ENCODE measurements at places on chromosomes 2 and 18.

- no peak for DNase-seq
Measured at GRCh38 chr18:55250768-55251173, 291.5 kb upstream of the CCDC68 start.

DNA sequence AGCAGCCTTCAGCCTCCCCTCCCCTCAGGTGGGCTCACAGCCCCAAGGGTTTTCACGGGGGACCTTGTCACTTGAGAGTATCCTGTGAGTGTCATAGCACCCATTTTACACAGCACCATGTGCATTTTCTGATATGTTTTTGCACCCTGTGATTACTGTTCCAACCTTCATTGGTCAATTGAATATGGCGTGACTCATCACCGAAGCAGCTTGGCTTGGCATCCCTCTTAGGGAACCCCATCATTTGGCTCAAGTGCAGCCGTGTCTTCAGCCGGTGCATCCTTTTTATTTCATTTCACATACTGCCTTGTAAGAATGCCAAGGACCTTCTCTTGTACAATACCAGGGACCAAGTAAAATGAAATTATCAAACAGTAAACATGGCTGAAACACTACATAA lies 57.6 kb downstream of the NPAS2 start:
- no peak for DNase-seq

DNA sequence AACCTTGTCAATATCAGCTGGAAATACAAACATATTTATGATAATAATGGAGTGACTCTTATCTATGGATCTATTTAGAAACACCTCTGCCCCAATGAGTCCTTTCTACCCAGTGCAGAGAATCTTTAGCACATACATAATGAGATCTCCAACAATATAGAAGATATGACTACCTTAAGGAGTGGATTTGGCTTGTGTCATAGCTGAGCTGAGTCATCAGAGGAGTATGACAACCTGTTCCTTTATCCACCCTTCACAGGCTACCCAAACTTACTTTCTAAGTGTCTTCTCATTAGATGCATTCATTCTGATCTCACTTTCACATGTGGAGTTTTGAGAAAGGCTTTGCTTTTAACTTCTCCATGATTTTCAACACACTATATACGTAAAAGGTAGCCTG lies 1218.9 kb downstream of the DSC3 start:
- DNase-seq = no peak

- DNase-seq = no peak
Measured at GRCh38 chr2:26557244-26557925, 79.5 kb upstream of the OTOF start.

DNA sequence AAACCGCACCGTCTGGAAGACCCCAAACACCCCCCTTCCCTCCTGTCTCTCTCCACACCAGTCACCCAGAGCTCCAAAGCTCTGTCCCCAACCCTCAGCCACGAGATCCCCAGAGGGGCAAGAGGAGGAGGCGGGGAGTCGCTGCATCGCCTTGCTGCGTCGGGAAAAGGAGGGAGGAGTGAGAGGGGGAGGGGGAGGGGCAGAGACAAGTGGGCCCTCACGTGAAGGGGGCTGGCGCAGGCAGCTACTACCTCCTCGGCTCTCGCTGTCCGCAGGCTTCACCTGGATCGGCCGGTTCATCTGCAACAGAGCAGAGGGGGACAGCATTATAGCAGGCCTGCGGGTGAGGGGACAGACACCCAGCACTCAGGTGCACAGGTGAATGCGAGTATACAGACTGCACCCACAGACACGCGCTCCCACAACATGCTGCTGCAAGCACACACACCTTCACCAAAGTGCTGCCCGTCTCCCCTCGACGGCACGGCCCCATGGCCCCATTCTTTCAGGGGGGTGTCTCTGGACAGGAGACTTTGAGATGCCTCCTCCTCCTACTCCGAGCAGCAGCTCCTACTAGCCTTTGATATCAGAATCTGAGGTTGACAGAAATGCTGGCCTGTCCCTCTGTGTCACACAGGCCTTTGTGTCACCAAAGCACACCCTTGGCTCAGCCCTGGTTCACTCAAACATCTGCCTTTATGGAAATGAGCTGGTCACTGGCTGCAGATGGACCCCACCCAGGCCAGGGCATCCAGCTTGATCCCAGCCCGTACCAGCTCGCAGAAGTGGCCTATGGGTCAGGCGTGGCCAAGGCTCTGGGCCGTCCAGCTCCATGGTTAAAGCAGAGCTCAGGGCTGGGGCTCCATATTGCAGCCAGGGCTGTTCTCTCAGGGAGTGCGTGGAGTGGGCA lies 243.8 kb downstream of the CELF4 start:
- no peak for DNase-seq

DNA sequence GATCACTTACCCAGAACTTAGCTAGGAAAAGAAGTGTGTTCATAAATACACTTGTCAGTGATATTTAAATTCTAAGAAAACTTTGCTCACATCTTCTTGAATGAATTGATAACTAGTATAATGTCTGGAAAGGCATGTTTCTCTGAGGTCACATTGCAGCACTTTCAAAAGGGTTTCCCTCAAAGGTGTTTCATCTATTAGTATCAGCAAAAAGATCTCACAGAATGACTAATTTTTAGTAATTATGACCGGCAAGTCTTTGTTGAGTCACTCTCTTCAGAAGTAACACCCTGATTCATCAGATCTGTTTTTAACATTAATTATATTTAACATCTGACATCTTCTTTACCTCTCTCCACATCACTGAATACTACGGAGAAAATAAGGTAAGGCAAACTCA lies 222.3 kb downstream of the IKZF2 start:
- DNase-seq = no peak

GRCh38 chr2:105329197-105329554 lies 359 bp downstream of the TGFBRAP1 start:
- no peak for DNase-seq

DNA sequence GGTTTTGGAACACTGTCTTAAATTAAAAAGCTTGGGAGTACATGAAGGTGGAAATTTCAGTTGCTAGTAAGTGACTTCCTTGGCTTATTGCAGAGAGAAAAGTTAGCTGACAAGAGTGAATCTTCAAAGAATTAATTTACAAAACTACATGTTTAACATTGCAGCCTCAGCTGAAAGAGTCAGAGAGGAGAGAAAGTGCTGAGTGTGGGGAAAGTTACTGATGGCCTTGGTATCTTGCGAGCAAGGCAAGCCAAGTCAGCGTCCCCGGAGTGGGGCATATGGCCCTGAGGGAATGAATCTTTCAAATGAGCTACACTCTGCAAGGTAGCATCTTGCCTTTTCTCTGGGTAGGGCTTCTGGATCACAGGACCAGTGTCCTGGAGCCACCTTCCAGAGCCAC lies 131.3 kb downstream of the LPIN1 start:
- no peak for DNase-seq

DNA sequence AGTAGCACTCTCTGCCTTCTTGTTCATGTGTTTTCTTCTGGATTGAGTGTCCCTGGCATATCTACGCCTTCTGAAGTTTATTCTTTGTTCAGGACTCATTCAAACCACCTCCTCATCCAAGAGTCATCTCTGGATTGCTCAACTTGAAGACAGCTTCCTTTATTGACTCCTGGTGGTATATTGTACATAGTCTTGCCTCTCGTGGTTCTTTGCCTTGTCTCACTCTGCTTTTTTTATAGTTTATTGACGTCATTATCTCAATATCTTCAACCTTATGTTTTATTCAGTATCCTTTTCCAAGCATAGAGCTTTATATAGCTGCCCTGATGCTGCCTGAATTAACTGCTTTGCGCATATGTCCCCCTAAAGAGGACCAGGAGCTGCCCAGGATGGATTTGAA lies 161.7 kb downstream of the INSIG2 start:
- no peak for DNase-seq

- DNase-seq = no peak
Measured at GRCh38 chr18:66196805-66197204, 407.1 kb downstream of the CDH19 start.

DNA sequence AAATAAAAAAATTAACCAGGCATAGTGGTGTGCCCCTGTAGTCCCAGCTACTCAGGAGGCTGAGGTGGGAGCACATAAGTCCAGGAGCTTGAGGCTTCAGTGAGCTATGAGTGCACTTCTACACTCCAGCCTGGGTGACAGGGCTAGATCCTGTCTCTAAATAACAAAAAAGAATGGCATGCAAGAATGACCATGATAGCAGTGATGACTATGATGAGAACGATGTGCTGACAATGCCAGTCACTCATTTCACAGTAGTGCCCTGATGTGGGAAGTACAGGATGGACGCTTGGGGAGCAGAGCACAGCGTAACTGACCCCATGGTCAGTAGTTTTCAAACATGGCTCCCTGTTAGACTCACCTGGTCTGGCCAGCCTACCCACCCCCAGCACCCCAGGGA lies 139.1 kb downstream of the VAPA start:
- no peak for DNase-seq

GRCh38 chr2:131105950-131106801 lies 1.0 kb downstream of the PLEKHB2 start:
- no peak for DNase-seq

GRCh38 chr2:190718652-190719526 lies 70.0 kb downstream of the NAB1 start:
- DNase-seq = no peak

GRCh38 chr18:46042571-46043123 lies 29.4 kb downstream of the PSTPIP2 start:
- DNase-seq = no peak

DNA sequence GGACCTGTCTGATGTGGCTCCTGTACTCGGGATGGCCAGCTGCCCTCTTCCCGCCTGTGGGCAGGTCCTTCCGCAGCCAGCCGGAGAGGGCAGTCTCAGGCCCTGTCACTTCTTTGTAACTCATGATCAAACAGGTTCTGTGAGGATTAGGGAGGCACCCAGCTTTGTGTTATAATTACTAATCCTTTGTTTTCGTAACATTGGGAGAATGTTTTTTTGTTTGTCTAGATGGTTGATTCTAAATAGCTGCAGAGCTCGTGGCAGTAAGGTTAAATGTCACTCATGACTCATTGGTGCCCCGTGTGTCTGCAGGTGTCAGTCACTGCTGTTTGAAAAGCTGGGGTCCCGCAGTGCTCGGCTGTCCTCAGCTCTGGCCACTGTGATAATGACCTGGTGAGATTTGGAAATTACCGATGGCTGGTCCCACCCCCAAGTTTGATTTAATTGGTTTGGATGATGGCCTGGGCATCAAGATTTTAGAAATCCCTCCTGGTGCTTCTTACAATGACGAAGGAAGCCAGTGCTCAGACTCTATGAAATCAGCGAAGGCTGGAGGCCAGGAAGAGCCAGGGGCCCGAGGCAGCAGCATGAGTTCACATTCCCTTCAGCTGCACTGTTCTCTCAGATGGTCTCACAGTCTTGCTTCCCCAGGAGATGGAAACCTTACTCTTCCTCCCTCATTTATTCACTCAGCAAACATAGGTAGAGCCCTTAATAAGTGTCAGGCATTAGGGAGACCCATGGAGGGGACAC lies 172.8 kb downstream of the VAPA start:
- DNase-seq = no peak

- DNase-seq = no peak
Measured at GRCh38 chr2:45568935-45569334, 42.1 kb downstream of the SRBD1 start.

DNA sequence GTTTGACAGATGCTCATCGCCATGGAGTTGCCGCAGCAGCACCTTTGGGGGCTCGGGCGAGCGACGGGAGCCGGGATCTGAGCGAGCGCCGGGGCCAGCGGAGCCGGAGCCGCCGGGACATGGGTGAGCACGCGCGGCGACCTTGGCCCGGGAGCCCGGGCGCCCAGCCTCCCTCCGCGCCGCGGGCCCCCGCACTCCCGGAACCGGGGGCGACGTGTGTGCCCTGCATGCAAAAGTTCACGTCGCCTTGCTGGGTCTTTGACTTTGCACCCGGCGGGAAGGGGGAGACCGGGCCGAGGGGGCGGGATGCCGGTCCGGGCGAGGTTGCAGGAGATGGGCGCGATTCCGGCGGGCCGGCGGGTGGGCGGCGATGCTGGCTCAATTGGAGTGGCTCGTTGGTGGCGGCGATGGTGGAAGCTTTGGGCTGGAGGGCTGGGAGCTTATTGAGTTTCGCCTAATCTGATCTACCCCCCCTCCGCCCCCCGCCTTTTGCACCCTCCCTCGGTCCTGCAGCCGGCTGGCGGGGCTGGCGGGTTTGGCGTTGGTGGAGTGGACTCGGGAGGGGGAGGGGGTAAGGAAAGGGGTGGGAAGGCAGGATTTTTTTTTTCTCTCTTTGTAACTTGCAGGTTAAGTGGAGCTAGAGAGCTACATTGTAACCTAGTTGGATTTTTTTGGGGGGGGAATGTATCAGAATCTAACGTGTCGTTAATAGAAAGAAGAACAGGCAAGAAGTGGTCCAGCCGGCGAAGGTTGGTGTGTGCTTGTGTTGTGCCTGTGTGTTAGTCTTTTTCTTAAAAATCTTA lies at the start of gene SETBP1:
Gene SETBP1, plus strand, starts transcription at position 616 of the 803 bp plus-strand sequence. CDS start 20,459 bp downstream, outside the sequence.
- DNase-seq = no peak

DNA sequence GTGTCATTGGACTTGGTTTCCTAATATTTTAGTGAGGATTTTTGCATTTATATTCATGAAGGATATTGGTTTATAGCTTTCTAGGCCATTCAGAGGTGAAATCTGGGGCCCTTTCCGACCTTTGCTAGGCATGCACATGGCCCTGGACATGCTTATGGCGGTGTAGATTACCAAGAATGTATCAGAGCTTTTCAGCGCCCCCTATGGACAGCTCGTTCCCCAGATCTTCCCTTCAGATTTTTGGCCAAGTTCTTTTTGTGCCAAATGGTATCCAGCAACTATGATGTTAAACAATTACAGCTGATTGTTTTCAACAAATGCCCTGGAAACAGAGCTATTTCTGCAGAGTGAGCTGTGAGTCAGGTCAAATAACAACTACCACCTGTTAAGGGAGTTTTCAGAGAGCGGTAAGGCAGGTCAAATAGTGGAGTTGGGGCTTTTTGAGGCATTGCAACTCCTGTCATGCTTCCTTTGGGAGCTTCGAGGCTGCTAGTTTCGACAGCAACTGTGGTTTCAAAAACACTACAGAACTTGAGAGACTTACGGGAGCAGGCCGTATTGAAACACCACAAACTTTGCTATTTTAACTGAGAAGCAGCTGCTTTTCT lies 188.3 kb downstream of the ZNF516 start:
- DNase-seq = no peak

DNA sequence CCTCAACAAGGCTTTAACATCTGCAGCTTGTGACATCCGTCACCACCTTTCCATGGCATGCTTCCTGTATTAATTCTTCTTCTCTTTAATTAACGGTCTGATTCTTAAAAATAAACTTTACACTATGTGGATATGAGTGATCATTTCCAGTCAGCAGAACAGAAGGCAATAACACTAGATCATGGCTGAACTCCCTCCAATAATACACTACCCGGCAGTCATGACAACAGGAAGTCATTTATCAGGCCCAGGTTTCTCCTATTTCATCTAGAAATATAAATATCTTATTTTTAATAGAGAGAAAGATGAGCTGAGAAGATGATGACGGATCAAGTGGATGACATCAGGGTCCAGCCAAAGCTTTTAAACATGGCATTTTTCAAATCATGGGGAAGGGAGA lies 792.2 kb downstream of the SLC4A3 start:
- DNase-seq = no peak

DNA sequence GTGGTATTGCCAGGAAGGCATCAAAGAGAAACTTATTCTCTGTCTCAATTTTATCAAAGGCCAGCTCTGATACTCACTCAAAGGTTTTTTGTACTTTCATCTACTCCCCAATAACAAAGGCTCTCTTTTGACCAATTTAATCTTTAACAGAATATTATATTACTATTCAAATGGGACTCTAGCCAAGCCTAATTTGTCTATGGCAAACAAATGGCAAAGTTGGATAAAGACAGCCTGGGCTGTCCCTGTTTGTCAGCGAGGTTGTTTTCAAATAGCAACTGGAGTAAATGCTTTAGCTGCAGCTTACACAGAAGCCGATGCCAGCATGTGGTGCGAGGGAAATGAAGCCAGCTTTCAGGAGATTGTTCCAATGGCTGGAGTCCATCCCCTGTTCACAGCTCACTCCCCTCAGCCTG lies 80.1 kb upstream of the CTNNA2 start:
- DNase-seq = no peak

GRCh38 chr18:13235981-13236380 lies 17.4 kb downstream of the LDLRAD4 start:
- no peak for DNase-seq
